CD4-positive, alpha-beta T cell treated with Interleukin-4 for 1 hour (primary cell): ENCODE measurements at places on chromosomes 12 and 14.
A peak's percentile ranks its signal among the peaks of the same experiment; 100 is the strongest.

DNA sequence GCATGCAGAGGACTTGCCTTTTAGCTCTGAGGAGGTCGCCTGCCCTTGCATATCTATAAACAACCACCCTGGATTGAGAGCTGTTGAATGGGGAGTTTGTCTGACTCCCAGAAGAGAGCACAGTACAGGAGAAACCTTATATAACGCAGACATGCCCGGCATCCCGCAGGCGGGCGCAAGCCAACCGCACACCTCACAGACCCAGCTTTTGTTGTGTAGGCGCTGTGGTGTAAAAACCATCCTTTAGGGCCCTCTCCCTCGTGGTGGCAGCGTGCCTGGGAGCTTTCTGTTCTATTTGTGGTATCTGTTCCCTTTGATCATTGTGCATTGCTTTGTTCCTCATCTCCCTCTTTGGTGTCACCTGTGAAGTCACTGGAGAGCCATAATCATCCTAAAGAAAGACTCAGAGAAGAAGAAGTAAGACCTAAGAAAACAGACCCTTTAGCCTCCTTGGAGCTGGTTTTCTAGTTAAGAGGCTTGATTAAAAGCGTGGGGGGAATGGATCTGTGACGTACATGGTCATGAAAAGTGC, 77.7 kb downstream of the ETV6 start:
- DNase-seq = peak; percentile 30

DNA sequence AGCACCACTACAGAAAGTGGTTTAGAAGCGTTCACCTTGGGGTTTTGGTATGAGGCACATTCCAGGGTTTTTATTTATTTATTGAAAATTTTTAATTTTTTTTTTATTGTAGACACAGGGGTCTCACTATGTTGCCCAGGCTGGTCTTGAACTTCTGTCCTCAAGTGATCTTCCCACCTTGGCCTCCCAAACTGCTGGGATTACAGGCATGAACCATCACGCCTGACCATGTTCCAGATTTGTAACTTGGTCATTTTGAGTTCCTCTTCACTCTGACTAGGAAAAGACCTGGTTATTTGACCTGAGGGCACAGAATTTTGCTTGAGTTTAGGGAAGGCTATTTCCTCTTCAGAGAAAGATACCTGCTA, 3.1 kb downstream of the MLEC start:
- no peak for DNase-seq

DNA sequence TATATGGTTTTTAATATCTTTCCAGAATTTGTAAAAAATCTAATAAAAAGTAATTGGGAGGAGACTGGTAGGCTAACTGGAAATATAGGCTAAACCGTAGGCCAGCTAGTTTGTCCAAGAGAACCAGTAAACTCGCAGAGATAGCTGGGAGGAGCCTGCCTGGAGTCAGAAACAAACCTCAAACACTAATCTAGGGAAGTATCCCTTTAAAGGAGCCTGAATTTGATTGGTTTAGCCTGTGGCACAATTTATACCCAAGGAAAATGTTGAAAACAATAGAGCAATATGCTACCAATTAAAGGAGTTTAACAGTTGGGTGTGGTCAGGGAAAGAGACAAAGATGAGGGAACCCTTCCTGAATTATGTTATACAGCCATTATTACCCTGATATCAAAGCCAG, 109.6 kb downstream of the EML5 start:
- DNase-seq = no peak

GRCh38 chr12:19440019-19440858, 947 bp downstream of the AEBP2 start:
- DNase-seq = peak; percentile 42

GRCh38 chr14:96847451-96847850, 50.3 kb downstream of the VRK1 start:
- no peak for DNase-seq

DNA sequence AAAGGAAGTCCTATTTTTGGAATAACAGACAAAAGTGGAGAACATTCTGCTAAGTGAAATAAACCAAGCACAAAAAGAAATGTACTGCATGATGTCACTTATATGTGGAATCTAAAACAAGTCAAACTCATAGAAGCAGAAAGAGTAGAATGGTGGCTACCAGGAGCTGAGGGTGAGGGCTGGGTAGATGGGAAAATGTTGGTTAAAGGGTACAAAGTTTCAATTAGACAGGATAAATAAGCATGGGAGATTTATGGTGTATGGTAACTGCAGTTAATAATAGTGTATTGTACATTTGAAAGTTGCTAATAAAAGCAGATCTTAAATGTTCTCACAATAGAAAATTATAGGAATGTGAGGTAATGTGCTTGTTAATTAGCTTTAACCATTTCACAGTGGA, 12.8 kb downstream of the LUM start:
- DNase-seq = no peak

GRCh38 chr14:32656601-32657000, 282.1 kb upstream of the NPAS3 start:
- DNase-seq = no peak

GRCh38 chr14:29545714-29546113, 381.9 kb downstream of the PRKD1 start:
- no peak for DNase-seq

- DNase-seq = no peak
These were observed 669 bp downstream of the RFX4 start for GRCh38 chr12:106583242-106584103.

DNA sequence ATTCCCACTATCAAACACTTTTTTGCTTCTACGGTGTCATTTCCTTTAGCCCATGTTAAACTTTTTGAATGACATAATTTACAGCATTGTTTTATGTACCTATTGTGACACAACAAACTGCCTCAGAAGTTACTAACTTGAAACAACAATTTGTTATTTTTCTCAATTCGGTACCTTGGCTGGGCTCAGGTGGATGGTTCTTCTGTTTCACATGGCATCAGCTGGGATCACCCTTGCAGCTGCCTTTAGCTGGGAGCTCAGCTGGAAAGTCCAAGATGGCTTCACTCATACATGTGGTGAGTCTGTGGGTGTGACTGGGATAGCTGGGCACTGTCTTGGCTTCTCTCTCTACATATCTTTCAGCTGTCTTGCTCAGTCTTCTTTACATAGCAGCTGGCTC, 156.0 kb downstream of the GXYLT1 start:
- no peak for DNase-seq

DNA sequence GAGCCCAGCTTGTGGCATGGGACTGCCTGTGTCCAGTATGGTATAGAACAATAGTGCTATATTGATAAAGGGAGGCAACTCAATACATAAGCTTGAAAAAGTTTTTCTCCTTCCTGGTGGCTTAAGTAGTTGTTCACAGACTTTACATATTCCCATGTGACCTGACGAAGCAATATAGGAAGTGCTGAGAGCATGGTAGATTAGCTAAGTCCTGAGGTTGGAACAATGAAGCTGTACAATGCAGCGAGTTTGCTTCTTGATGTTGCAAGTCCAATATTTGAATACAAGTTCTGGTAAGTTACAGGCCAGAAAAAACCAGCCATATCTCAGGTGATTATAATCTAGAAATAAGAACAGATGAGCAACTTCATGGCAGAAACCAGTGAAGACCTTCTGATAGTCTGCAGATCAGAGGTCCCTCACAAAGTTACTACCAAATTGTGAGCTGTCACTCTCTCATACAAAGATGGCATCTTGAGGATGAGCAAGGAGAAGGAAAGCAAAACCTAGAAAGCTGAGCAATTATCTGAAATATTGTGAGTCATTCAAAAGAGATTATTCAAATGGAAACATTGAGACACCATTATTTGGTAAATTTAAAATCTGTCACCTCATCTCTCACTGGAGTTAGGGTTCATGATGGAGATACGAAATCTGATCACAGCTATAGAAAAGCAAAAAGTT, 72.9 kb upstream of the BTG1 start:
- peak; percentile 15 for DNase-seq

DNA sequence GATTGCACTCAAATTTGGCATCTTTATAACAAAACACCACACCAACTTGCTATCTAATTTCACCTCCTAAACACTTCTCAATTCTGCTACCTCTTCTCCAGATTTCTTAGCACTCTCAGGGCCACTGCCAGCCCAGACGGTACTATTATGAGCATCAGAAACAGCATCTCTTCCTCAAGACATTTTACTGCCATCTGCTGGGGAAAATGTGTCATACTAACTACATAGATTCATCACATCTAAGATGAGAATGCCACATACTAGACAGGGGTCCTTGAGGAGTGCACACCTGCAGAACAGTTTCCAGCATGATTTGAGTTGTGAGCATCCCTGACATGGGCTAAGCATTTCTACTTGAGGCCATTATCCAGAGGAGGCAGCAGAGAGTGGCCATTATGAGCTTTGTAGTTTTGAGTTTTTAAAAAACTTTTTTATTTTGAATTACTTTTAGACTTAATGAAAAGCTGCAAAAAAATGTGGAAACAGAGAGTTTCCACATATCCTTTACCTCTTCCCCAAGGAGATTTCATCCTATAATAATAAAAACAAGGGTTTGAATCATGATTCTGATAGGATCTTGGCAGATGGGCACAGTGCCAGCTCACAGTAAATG, 15.1 kb upstream of the GRIP1 start:
- peak; percentile 19 for DNase-seq

- no peak for DNase-seq
These were observed 539.8 kb downstream of the NRXN3 start for GRCh38 chr14:78709795-78710557.

DNA sequence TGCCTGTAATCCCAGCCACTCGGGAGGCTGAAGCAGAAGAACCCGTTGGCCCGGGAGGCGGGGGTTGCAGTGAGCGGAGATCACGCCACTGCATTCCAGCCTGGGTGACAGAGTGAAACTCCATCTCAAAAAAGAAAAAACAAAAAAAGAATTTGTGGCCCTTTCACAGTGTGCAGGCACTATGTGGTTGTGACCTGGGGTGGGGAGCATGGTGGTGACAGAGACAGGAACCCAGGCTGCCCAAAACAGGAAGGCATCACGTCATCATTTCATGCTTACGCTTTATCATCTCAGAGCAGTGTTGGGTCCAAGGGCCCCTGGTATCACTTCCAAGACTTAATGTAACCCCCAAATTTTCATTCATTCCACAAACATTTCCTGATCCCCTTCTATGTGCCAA, 175.7 kb upstream of the GSC start:
- DNase-seq = peak; percentile 68

- DNase-seq = no peak
These were observed 136.4 kb downstream of the FOXN3 start for GRCh38 chr14:89280600-89280999.

GRCh38 chr14:91158091-91158790, 44.4 kb downstream of the DGLUCY start:
- no peak for DNase-seq
